IPS DF 6.9 (cell line): ENCODE measurements at places on chromosomes 1 and 21.
A peak's percentile ranks its signal among the peaks of the same experiment; 100 is the strongest.

DNA sequence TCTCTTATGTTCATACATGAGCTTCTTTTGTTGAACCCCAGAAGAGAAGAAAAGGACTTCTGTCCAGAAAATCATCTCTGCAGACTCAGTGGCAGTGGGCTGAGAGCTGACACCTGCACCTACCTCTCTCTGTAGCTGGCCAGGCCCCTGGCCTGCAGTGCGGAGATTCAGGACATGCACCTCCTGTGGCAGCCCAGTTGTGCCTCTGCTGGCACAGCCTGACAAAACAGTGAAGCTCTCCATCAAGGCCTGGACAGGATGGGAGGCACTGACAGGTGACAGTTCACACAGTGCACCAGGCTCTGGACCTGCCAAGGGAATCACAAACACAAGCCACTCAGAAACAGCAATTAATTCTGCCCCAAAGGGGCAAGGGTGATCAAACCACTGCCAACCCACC, 88.8 kb downstream of the TGFBR3 start:
- DNase-seq, result no peak

DNA sequence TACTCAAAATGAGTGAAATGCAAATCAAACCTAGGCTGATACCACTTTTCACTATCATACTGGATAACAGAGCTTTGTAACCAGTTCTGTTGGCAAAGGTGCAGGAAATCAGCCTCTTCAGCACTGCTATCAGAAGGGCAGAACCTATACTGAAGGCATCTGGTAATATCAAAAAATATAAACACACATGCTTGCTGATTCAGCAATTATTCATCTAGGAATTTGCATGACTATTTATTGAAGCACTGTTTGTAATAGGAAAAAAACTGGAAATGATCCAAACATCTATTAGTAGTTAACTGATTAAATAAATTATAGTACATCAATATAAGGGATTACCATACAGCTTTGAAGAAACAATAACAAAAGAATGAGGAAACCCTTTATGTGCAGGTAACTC, 21.4 kb downstream of the ARHGAP29 start:
- no peak for DNase-seq

GRCh38 chr21:29486306-29486807, 187.6 kb downstream of the BACH1 start:
- no peak for DNase-seq

DNA sequence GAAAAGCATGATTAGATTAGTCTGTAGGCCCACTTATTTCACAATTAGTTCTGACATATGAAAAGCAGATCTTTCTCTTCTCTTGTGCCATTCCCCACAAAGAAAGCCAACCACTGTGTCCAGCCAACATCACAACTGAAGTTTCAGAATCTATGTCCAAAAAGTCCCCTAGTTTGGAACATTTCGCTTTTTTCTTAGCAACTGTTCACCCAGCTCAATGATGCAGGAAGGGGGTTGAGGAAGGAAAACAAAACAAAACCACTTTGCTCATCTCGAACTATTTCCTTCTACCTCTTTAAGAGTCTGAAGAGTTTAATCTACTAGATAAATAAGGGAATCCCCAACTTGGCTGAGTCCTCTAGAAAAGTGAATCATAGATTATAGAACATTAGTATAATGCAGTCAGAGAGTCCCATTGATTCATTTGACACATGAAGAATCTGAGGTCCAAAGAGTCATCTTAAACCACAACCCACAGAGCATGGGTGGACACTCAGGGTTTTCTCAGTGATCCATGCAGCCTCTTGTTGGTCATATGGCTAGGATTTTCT, 159.3 kb upstream of the SGIP1 start:
- no peak for DNase-seq

DNA sequence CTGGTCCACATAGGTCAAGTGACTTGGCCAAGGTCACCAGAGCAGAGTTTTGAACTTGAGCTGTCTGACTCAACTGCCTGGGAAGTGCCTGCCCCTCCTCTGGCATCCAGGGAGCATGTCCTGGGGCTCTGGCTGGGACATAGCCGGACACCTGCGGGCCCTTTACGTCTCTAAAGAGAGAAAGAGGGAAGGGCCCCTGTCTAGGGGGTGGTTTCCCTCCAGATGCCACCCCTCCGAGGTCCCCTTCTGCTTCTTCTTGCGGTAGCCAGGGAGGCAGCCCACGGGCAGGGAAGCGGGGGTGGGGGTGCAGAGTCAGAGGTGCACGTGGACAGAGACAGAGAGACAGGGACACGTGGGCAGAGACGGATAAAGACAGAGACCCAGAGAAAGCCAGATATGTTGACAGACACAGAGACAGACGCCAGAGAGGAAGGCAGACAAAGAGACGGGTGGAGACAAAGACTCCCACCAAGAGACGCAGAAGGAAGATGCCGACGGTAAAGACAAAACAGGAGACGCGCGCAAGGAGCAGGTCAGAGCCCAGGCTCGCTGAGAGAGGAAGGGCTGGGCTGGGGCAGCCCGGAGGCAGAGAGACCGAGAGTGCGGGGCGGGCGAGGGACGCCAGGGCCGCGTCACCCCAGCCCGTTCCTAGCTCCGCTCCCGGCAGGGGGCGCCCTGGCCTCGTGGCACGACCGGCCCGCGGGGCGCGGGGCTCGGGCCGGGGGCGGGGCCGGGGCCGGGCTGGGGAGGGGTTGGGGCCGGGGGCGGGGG, 458 bp upstream of the ALPL start:
- DNase-seq, result peak; percentile 71

- DNase-seq, result no peak
These were observed 4.5 kb upstream of the ZZZ3 start for GRCh38 chr1:77686796-77687518.

- no peak for DNase-seq
These were observed 48.0 kb downstream of the MRPL37 start for GRCh38 chr1:54247863-54248515.

GRCh38 chr1:1247341-1247913, 905 bp upstream of the C1QTNF12 start:
- no peak for DNase-seq

DNA sequence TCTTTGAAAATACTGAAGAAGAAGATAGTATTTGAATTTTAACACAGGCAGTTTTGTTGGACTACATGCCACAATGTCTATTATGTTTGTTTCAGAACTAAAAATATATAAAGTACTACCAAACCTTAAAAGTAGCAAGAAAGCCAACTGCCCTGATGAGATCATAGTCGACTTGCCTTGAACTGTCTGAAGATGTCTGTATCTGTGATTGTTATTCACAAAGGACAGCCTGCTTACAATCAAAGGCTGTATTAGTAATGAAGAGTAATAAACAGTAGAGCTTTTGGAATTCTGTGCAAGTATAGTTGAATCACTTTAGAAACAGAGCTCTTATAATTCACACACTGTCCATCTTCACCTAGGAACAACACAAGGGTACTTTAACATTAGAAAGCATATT, 228.3 kb downstream of the NCAM2 start:
- no peak for DNase-seq

DNA sequence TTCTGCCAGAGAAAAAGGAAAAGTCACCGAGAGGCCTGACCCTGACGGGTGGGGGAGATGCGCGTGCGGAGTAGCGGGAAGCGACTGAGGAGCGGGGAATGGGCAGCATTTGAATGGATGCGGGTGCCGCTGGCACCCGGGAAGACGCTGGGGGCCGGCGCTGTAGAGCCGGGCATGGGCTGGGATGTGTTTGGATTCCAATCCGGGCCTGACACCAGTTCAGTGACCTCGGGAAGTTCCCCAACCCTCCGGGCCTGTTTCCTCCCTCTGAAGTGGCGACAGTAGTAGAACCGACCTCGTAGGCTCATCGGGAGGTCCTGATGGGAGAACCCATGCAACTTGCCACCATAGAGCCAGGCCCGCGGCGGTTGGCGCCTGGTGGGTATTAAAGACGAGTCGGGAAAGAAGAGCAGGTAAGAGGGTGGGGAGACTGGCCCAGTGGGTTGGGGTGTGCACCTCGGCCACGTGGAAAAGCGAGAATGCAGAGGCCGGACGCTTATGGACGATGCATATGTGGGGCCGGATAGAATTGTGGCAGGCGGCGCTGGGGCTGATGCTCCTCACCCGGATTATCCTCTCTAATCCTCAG, 642 bp upstream of the SLC16A1 start:
- DNase-seq, result peak; percentile 18

DNA sequence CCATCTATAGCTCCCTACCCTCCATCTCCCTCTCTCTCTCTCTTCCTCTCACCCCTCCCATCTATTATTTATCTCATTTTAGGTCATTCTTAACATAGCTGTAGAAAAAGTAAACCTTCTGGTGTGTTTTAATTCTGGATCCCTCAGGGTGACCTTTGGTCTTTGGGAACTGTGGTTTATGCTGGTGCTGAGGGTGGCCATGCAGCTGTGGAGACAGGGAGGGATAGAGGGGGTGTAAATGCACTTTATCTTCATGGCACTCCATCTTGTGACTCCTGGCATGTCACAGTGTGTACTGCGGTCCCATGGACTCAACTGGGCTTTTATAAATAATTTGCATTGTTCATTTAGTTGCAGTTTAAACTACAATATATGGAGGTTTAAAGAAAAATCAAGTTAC, 50.2 kb upstream of the RUNX1 start:
- no peak for DNase-seq

- DNase-seq, result no peak
These were observed 52.2 kb downstream of the PUM1 start for GRCh38 chr1:31013187-31013864.

- no peak for DNase-seq
These were observed 76.0 kb downstream of the TENT5C start for GRCh38 chr1:117681901-117682250.

GRCh38 chr1:234621657-234622335, 11.8 kb upstream of the IRF2BP2 start:
- DNase-seq, result no peak

DNA sequence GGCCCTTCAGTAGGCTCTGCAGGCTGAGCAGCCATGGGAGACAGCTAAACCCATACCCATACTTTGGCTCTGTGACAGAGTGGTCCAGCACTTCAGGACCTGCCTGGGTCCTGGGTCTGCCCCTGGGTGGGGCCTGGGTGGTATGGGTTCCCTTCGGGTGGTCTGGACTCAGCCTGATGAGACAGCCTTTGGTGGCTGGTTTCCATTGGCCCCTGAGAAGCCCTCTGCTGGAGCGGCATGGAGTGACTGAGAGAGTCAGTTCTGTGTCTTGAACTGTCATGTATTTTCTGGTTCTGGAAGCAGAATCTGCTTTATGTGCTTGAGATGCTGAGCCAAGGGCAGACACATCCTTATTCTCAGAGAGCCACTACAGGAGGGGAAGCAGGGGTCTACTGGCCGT, 31.3 kb upstream of the KCNA2 start:
- no peak for DNase-seq

GRCh38 chr1:87450136-87450535, 121.5 kb downstream of the LMO4 start:
- DNase-seq, result no peak

DNA sequence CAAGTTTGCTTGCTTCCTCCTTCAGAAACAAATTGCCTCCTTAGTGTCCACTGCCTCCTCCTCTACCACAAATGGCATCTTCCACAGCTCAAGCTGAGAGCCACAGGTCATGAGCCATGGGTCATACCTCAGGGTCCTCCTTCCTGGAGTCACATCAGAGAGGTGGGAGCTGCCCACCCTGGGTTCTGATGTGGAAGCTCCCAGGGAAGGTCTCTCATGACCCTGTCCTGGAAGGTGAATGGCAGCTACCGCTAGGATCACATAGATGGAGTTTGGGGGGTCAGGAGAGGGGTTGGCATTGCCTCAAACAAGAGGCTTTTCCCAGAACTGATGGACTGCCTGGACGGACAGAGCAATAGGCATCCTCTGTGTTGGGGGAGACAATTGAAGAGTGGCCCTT, 321.4 kb downstream of the MATN1 start:
- no peak for DNase-seq

DNA sequence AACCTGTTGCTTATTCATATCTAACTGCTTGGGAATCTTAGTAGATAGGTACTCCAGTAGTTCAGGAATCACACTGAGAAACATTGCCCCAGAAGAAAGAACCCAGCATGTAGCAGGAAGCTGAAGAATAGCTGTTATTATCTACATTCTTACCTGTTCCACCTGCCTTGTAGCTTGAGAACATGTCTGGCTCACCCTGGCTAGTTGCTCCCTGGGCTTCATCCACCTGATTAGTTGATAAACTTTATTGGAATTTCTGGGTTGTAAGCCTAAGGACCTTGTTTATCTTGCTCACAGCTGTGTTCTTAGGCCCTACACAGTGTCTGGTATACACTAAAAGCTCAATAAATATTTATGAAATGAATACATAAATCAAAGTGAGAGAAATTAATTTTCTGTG, 106.3 kb upstream of the DMRTA2 start:
- no peak for DNase-seq

DNA sequence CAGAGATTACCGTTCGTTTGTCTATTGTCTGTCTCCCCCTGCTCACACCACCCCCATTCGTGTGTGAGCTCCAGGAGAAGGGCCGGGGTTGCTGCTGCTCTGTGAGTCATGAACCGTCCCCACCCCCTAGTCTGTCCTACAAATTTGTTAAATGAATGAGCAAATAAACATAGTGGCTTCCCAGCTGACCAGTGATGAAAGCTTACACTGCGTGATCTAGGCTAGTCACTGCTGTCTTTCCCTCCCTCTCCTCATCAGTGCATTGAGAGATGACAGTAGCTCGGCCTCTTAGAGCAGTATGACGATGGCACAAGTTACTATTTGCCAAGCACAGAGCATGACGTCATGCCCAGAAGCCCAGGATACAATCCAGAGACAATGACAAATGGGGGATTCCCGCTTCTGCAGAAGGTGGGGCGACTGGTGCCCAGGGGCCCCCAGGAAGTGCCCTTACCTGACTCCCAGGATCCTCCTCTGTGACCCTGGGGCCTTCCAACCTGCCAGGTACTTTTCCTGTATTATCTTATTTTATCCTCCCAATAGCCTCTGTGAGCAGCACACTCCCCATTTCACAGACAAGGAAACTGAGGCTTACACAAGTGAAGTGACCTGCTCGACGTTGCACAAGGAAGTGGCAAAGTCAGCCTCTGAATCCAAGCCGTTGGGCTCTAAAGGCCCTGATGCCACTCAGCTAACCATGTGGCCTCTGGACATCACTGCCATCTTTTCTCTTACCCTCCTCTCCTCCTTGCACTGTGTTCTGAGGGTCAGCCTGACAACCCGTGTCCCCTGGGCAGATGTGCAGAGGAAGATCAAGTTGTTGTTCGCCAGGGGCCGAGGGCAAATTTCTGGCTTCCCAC, 8.6 kb upstream of the EPHA2 start:
- no peak for DNase-seq

- DNase-seq, result no peak
These were observed 52.7 kb downstream of the MIGA1 start for GRCh38 chr1:77831976-77832711.

DNA sequence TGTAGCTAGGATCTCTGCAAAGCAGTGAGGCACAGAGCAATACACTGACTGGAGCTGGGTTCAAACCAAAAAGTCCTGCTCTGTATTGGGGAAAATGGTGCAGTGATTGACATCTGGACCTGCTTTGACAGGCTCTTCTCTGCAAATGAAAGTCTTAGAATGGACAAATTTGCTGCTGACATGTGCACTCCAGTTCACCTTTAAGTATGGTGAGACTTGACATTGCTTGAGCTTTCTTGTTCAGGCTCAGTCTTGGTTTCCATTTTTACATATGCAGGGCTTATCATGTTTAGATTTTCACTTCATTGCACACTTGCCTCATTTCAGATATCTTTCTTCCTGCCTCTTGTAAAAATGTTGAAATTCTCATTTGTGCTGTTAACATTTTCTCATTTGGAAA, 1655.0 kb downstream of the MRPL39 start:
- no peak for DNase-seq
